ENCODE measurements at places on chromosomes 6 and 20.

DNA sequence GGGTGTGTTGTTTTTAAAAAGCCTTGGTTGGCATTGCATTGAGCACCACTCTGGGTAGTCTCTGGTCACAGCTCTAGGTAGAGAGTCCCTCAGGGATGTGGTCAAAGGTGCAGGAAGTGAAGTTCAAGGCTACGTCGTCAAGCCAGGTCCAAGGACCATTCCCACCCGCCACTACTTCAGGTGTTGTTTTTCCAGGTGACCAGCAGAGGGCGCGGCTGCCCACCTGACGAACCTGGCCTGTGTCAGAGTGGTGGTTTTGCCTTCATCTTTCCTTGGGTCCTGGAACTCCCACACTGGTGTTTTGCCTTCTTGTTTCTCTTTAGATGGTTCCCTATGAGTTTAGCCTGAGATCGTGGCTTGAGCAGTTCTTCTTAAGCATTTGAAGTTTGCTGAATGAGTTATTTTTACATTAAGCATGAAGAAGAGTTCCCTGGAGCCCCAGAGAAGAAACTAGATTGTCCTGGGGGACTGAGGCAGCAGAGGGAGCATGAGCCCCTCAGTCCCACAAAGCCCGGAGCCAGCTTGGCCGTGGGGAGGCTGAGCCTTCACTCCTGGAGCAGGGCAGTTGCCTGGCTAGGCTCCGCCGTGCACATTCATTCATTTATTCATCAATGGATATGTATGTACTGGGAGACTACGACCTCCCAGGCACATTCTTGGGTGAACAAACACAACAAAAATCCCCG, 5.6 kb upstream of the PHACTR3 start:
- peak; percentile 60 for DNase-seq

DNA sequence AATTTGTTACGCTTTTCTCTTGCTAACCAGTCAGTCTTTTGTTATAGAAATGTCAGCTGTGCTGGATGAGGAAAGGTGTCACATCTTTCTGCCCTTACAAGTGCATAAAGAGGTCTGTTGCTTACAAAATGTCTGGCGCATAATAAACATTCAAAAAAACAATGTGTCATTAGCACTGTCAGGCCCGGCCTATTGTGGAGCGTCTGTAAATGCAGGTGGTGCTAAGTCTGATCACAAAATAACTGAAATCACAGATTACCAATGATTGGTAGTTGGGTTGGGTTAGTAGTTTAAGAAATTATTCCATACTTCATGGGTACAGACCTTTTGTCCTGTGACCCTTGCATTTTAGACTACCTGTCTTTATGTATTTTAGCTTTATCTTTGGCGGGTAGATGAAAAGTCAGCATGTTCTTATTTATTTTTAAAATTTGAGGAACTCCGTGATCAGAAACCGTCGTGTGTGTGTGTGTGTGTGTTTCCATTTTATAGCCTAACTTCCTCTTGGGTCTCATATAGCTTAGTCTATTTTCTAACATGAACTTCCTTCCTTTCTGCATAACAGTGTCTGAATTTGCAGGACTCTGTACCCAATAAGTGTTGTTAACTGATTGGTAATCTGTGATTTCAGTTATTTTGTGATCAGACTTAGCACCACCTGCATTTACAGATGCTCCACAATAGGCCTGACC, 88.1 kb upstream of the IFNGR1 start:
- DNase-seq, result no peak

GRCh38 chr6:3233904-3234303, 6.5 kb upstream of the TUBB2B start:
- DNase-seq, result no peak

- DNase-seq, result no peak
Measured at GRCh38 chr6:17292600-17293133, 11.5 kb downstream of the RBM24 start.

- no peak for DNase-seq
Measured at GRCh38 chr6:11622156-11622555, 84.6 kb downstream of the TMEM170B start.

- no peak for DNase-seq
Measured at GRCh38 chr6:2266031-2266795, 20.8 kb upstream of the GMDS start.

DNA sequence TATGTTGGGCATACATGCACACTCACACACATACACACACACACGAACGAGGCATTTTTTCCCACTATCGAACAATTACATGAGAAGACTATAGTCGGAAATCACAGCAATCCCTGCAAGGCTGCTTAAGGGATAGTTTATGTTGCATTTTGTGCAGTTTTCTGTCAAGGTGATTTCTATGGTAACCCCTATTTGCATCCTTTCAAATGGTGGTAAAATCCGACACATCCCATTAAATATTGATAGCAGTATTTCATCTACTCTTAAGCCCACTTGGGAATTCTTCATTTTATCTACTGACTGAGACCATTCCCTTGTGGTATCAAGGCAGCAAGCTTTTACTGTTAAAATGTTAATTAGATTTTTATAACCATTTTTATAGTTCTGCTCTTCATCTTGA, 457.8 kb downstream of the HACE1 start:
- no peak for DNase-seq
